ENCODE measurements at places on chromosomes 11 and 22.

DNA sequence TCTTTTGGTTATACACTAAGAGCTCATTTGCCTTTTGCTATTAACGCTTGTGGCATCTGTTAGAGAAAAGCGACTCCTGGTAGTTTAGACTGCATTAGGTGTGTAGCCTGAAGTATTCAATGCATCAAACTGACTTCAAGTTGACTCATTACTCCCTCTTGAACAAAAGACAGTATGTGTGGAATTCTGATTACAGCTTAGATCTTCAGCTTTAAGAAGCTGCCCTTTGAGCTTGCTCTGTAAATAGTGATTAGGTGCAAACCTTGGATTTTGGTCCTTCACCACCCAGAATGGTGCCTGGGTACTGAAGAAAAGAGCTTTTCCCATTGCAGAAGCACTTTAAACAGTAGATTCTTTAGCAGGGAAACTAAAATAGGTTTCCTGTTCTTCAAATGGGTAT is 62.1 kb downstream of the FAT3 start:
- no peak for DNase-seq
- H3K4me1 ChIP-seq = no peaks in the 10 kb centered on the region

DNA sequence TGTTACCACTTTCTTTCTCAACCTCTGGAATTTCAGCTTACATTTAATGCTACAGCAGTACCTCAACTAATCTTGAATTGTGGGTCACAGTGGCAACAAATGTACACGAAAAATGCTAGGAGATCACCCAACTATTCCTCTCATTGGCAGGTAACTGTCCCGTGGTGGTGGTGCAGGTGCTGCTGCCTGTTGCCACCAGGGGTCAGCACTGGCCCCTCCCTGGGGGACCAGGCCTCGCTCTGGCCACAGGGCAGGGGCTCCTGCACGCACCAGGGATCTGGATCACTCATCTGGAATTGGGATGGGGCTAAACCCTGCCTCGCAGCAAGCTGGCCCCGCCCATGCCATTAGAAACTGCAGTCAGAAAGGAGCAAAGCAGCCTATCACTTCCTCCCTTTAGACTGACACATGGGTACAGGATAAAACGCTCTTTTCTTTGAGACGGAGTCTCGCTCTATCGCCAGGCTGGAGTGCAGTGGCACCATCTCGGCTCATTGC is 6.9 kb upstream of the POLDIP3 start:
- no peak overlapping the region for H3K27ac ChIP-seq
- no peak overlapping the region for H3K4me3 ChIP-seq
- no peaks in the 10 kb centered on the region for H3K4me1 ChIP-seq

DNA sequence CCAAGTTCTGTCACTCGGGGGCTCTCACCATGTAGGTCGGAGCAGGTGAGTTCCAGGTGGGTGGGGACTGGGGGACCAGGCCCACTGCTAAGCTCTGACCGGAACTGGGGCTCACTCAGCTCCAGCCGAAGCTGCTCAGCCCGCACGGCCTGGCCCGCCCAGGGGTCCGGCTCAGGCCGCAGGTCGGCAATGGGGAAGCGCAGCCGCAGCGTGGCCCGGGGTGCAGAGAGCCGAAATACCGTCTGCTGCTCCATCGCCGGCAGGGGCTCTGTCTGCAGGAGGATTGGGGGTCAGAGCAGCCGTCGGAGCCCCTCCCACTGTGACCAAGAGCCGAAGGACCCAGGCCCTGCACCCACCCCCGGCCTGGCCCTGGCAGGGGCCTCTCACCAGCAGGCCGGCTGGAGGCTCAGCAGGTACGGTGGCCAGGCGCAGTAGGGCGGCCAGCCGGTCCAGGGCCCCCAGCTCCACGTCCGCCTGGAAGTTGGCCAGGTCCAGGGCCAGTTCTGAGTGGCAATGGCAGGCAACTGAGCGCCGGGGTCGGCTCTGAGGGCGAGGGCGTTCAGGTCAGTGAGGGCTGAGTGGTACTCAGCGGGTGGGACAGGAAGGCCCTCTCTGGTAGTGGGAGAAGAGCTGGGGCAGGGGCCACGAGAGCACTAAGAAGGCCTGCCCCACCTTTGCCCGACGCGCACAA is 7.2 kb downstream of the ATG2A start:
- no peak for DNase-seq
- no peak overlapping the region for H3K27ac ChIP-seq
- no peak overlapping the region for H3K4me3 ChIP-seq
- no peaks in the 10 kb centered on the region for H3K27me3 ChIP-seq

DNA sequence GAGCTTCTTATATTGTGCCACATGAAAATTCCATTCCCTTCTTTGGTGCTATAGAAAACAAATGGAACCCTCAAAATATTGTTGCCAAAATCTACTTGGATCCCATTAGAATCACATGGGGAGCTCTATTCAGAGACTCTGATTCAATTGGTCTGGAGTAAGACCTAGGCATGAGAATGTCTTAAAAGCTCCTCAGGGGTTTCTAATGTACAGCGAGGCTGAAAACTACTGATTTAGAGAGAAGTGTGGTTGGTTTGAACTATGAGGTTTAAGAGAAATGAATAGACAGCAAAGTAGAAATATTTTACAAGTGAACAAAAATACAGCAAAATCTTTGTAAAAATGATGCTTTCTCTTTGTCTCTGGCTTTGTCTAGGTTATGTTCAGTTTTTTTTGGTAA is 514.7 kb downstream of the CNTN5 start:
- DNase-seq = no peak
- no peak overlapping the region for H3K27ac ChIP-seq
- H3K4me3 ChIP-seq = no peak overlapping the region
- H3K4me1 ChIP-seq = no peaks in the 10 kb centered on the region
- no peaks in the 10 kb centered on the region for H3K36me3 ChIP-seq
- no peaks in the 10 kb centered on the region for H3K27me3 ChIP-seq

All from naive thymus-derived CD4-positive, alpha-beta T cell (primary cell).